Body of pancreas (tissue), 4 donors: ENCODE measurements at places on chromosomes 5 and 9. TPM values are rescaled to one million over a fixed set of nuclear protein-coding genes. Genes with fewer than 3 reads are reported as not detected.
A peak's percentile ranks its signal among the peaks of the same experiment; 100 is the strongest.

GRCh38 chr5:55599148-55600050, 64.6 kb upstream of the PLPP1 start:
- H3K36me3 ChIP-seq, result no peaks in the 10 kb centered on the region
- H3K27me3 ChIP-seq, result no peaks in the 10 kb centered on the region
- no peak overlapping the region for H3K4me3 ChIP-seq
- H3K4me1 ChIP-seq, result peaks cover 46% of the 10 kb centered on the region

DNA sequence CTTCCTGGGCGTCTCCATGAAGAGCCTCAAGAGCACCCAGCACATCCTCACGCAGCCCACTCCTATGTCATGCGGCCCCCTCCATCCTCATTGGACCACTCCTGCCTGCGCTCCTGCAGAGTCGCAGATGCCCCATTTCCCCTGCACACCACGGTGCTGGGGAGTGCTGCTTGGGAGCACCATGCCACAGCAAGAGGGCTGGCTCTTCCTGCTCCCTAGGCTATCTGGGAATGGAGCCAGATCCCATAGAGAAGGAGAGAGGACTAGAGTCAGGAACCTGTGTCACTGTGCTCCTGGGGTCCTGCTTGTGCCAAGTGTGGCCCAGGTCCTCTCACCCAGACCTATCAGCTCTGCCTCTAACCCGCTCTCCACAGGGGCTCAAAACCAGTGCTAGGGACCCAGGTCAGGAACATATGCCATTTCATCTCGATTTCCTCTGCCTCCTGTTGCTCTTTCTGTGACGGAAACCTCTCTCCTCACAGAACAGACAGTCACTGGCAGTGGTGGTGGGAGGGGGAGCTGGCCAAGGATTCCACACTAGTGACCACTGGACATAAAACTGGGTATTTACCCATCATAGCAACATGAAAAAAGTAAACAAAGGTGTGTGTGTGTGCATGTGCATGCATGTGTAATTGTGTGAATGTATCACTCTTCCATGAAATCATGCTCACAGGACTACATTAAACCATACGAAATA, 178.4 kb downstream of the TTLL11 start:
- no peaks in the 10 kb centered on the region for H3K36me3 ChIP-seq
- no peak overlapping the region for H3K27ac ChIP-seq
- no peaks in the 10 kb centered on the region for H3K27me3 ChIP-seq
- H3K4me3 ChIP-seq, result no peak overlapping the region

- H3K27me3 ChIP-seq, result no peaks in the 10 kb centered on the region
- no peak overlapping the region for H3K27ac ChIP-seq
- no peak overlapping the region for H3K4me3 ChIP-seq
- no peaks in the 10 kb centered on the region for H3K36me3 ChIP-seq
- no peak for DNase-seq
Observed at GRCh38 chr5:147751-148150, 43.5 kb upstream of the LRRC14B start.

GRCh38 chr9:126938327-126938726, 23.7 kb downstream of the RALGPS1 start:
- peaks cover 10% of the 10 kb centered on the region for H3K4me1 ChIP-seq
- no peak for DNase-seq
- H3K36me3 ChIP-seq, result no peaks in the 10 kb centered on the region

The SLIT3 gene
- total RNA-seq, result 6.6 TPM

DNA sequence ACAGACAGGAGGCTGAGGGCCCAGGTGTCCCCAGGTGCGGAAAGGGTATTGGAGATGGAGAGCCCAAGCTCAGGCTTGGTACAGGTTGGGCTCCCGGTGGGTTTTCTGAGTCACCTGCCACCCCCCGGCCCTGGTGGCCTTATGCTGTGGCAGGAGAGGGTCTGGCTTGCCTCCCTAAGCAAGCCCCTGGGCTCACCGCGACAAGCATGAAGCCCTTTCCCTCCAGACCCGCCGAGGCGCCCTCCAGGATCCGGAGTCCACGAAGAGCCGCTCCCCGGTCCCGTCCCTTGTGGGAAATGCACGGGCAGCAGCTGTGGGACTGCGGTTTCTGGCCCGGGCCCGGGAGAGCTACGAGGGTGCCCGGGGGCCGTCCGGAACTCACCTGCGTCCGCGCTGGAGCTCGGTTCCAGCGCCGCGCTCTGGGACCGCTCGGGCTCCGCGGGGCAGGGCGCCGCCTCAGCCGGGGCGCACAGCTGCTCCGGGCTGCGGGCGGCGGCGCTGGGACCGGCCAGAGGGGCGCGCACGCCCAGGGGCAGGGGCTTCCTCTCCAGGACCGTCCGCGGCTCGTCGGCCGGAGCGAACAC, 757 bp downstream of the SAPCD2 start:
- H3K27me3 ChIP-seq, result no peaks in the 10 kb centered on the region
- H3K36me3 ChIP-seq, result no peaks in the 10 kb centered on the region
- peaks cover 24% of the 10 kb centered on the region for H3K4me1 ChIP-seq
- H3K27ac ChIP-seq, result no peak overlapping the region

GRCh38 chr9:35681341-35682002, 7.7 kb downstream of the CA9 start:
- no peak overlapping the region for H3K27ac ChIP-seq
- peaks cover under 1% of the 10 kb centered on the region for H3K4me1 ChIP-seq
- DNase-seq, result no peak
- no peaks in the 10 kb centered on the region for H3K36me3 ChIP-seq
- H3K4me3 ChIP-seq, result no peak overlapping the region

DNA sequence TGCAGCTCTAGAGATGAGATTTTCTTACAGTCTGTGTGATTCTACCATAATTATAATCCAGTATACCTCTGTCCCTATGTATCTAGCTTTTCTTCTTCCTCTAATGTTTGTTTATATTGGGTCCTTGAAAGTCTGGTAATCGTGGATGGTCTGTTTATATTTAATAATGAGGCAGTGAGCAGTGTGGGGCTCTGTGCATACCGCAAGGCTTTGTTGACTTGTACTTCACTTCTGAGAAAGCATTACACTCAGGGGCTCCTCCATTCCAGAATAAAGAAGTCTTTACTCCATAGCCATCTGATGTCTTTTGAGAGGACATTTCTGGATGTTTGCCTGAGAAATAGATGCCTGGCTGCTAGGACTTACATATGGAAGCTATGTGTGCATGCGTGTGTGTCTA, 4.5 kb upstream of the MPDZ start:
- no peak for DNase-seq
- peaks cover 6% of the 10 kb centered on the region for H3K4me1 ChIP-seq
- H3K27me3 ChIP-seq, result no peaks in the 10 kb centered on the region
- H3K36me3 ChIP-seq, result no peaks in the 10 kb centered on the region

The KIF20A gene
- not detected for total RNA-seq

- no peaks in the 10 kb centered on the region for H3K36me3 ChIP-seq
- H3K27me3 ChIP-seq, result no peaks in the 10 kb centered on the region
- H3K27ac ChIP-seq, result no peak overlapping the region
- H3K4me3 ChIP-seq, result no peak overlapping the region
Observed at GRCh38 chr5:32692036-32692746, 18.9 kb upstream of the NPR3 start.

GRCh38 chr9:109496841-109497225, 1.3 kb downstream of the PTPN3 start:
- H3K27me3 ChIP-seq, result no peaks in the 10 kb centered on the region
- H3K27ac ChIP-seq, result peak overlapping the region; percentile 83
- H3K4me3 ChIP-seq, result no peak overlapping the region
- peaks cover 44% of the 10 kb centered on the region for H3K4me1 ChIP-seq
- no peak for DNase-seq

- no peaks in the 10 kb centered on the region for H3K36me3 ChIP-seq
- no peak overlapping the region for H3K4me3 ChIP-seq
- no peak overlapping the region for H3K27ac ChIP-seq
- DNase-seq, result no peak
Observed at GRCh38 chr9:121683652-121684051, 32.2 kb downstream of the DAB2IP start.

DNA sequence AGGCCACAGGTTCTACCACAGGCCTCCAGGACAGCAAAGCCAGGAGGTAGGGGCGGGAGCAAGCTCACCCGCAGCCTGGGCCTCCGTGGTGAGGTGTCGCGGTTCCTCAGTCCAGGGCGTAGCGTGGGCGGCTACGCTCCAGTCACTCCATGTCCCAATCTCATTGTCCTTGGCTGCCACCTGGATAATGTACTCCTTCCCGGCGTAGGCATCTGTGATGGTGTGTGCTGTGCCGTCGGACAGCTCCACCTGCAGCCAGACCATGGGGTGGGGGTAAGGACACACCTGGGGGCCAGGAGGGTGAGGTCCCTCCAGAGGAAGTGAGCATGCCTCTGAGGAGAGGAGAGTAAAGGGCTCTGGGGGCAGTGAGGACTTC, 29.8 kb upstream of the ENHO start:
- H3K36me3 ChIP-seq, result no peaks in the 10 kb centered on the region
- H3K4me1 ChIP-seq, result peaks cover 4% of the 10 kb centered on the region
- H3K27ac ChIP-seq, result no peak overlapping the region
- H3K4me3 ChIP-seq, result no peak overlapping the region

DNA sequence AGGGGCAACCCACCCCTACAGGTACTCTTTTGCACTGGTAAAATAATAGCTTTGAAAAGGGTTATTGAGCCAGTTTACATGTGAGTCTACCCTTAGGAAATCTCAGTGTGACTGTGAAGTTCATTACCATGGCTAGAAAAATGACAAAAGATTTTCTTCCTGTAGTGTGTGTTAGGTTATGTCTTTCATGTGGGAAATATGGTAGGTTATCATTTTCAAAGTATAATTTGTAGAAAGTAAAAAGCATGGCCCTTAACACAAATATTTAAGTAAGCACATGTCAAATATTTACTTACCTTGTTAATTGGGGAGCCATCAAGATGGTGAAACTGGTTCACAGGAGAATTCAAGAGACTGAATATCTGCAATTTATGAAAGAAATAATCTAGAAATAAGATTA, 37.3 kb upstream of the PLPP1 start:
- H3K27me3 ChIP-seq, result no peaks in the 10 kb centered on the region
- no peak overlapping the region for H3K27ac ChIP-seq
- DNase-seq, result no peak

The ZBTB5 gene
- 8.8 TPM for total RNA-seq

The FBP2 gene
- total RNA-seq, result 3.1 TPM

GRCh38 chr5:8316608-8317280, 447.8 kb downstream of the MTRR start:
- no peak overlapping the region for H3K4me3 ChIP-seq
- H3K36me3 ChIP-seq, result no peaks in the 10 kb centered on the region
- no peak for DNase-seq
- no peaks in the 10 kb centered on the region for H3K4me1 ChIP-seq
- H3K27ac ChIP-seq, result no peak overlapping the region
- no peaks in the 10 kb centered on the region for H3K27me3 ChIP-seq

DNA sequence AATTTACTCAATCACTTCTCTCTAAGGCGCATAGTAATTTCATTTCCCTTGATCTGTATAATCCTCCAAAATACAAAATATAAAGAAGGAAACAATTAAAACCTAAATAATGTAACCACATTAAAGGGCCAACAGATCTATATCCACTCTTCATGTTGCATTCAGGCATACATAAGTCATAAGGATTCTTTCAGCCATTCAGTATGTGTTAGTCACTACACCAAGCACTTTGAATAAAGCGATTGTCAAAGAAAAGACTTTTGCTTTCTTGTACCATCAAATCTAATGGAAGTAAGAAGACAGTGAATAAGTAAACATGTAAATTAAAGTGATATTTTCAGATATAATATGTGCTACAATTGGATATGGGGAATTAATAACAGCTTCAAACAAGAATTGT, 569.2 kb upstream of the PTPRD start:
- no peaks in the 10 kb centered on the region for H3K4me1 ChIP-seq
- H3K36me3 ChIP-seq, result no peaks in the 10 kb centered on the region
- no peak overlapping the region for H3K27ac ChIP-seq
- H3K4me3 ChIP-seq, result no peak overlapping the region
- no peaks in the 10 kb centered on the region for H3K27me3 ChIP-seq

DNA sequence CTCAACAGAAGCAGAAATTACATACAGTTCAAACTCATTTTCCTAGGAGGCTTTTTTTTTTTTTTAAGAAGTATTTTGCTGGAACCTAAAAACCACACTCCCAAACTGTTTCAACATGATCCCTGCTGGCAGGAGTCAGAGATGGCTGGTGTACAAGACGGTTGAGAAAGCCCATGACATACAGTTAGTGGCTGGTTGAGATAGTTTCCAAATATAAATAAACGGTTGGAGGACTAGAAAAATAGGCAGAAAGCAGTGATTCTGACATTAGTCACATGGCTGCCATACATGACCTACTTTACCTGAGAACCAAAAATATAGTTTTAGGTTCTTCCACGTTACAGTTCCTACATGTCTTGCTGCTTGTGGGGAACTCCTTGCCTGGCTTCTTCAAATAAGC, 31.7 kb upstream of the BASP1 start:
- DNase-seq, result peak; percentile 17
- H3K36me3 ChIP-seq, result no peaks in the 10 kb centered on the region
- no peaks in the 10 kb centered on the region for H3K27me3 ChIP-seq
- no peak overlapping the region for H3K4me3 ChIP-seq

- no peak overlapping the region for H3K4me3 ChIP-seq
- no peaks in the 10 kb centered on the region for H3K36me3 ChIP-seq
- no peak for DNase-seq
- no peak overlapping the region for H3K27ac ChIP-seq
Observed at GRCh38 chr5:146828385-146828784, 50.2 kb downstream of the PPP2R2B start.

DNA sequence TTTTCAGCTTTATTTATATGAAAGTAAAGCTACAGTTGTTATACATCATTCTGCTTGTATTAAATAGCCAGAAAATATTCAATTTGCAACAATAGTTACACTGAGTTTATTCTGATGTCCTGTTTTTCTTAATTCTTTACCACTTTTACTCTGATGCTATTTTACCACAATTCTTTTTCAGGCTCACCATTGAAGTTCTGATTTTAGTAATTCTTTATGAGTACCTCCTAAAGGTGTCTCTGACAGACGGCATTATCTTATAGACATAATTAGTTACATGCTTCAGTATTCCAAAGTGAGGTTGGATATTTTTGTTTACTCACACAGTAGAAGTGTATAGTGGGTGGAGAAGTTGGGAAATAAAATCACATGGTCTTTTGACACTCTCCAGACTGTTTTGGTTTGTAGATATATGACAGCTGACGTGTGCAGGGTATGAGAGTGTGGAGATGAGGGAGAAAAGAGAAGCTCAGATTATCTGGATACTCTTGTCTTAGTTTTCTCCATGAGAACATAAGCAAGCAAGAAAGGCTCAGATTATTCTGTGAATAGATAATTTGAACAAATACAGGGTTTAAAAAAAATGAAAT, 97.4 kb downstream of the FBXO4 start:
- no peak overlapping the region for H3K27ac ChIP-seq
- no peaks in the 10 kb centered on the region for H3K36me3 ChIP-seq
- no peaks in the 10 kb centered on the region for H3K27me3 ChIP-seq
- DNase-seq, result no peak
- no peak overlapping the region for H3K4me3 ChIP-seq

DNA sequence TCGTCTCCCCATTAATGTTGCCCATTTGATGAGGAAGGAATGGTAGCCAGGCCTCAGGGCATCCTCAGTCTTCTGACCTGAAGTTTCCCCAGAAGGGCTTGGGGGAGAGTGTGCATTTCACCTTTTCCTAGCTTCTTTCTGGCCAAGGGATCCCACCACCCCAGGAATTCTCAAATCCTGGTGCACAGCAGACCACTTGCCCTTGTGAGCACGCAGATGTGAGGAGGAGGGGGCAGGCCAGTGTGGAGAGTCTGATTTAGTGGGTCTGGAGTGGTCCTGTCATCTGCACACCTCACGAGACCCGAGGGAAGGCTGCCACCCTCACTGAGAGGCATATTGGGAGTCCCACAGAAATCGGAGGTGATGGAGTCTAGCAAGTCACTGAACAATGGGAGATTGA, 64.3 kb downstream of the CXXC5 start:
- no peaks in the 10 kb centered on the region for H3K27me3 ChIP-seq
- H3K4me3 ChIP-seq, result no peak overlapping the region
- no peak for DNase-seq
- peaks cover 37% of the 10 kb centered on the region for H3K4me1 ChIP-seq
- no peaks in the 10 kb centered on the region for H3K36me3 ChIP-seq
- no peak overlapping the region for H3K27ac ChIP-seq

- H3K4me3 ChIP-seq, result no peak overlapping the region
- peaks cover 46% of the 10 kb centered on the region for H3K4me1 ChIP-seq
- no peak for DNase-seq
- H3K27me3 ChIP-seq, result no peaks in the 10 kb centered on the region
Observed at GRCh38 chr9:70256123-70256551, 2.6 kb upstream of the SMC5 start.
